CD14-positive monocyte (primary cell): ENCODE measurements at places on chromosomes 6 and 20.

- no peak for DNase-seq
Observed at GRCh38 chr20:54228841-54229240, 21.0 kb downstream of the PFDN4 start.

- no peak for DNase-seq
Observed at GRCh38 chr20:56614196-56614595, 14.9 kb upstream of the TFAP2C start.

DNA sequence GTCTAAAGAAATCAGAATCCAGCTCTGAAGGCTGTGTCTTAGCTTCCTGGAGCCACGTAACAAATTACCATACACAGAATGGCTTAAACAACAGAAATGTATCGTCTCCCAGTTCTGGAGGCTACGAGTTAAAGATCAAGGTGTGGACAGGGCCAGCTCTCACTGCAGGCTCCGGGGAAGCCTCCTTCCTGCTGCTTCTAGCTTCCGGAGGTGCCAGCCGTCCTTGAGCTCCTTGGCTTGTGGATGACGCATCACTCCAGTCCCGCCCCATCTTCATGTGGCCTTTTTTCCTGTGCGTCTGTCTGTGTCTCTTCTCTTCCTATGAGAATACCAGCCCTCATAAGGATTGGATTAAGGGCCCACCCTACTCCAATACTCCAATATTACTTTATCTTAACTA is 319.1 kb upstream of the QKI start:
- no peak for DNase-seq

DNA sequence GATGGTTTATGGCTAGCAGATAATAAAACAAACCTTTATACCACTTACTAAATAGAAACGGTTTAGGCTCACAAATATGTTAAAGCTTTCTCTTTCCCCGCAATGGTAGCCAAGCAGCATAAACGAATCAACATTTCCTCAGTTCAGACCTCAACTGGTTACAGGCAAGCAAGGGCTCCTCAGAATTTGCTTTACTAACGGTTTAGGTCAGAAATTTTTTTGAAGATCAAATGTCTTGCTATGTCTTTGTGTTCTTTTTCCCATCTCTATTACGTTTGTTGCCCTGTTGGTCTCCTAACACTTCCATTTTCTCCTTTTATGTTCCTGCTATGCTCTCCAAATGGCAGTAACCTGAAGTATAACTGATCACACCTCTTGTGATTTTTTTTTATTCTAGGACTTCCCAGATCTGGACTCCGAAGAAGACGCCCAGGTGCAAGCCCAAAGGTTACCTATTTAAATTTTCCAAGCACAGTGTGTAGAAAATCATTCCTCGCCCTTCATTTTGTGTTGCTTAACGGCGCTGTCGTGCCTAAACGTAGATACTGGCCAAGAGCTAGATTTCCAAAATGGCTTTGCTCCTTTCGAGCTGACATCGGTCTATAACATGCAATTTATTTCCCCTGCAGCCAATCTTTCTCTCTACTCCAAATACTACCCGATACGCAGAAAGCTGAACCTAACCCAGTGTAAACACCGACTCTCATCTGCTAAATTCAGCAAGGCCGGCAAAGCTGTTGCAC is 717 bp upstream of the ASF1A start:
- DNase-seq: peak; percentile 13

DNA sequence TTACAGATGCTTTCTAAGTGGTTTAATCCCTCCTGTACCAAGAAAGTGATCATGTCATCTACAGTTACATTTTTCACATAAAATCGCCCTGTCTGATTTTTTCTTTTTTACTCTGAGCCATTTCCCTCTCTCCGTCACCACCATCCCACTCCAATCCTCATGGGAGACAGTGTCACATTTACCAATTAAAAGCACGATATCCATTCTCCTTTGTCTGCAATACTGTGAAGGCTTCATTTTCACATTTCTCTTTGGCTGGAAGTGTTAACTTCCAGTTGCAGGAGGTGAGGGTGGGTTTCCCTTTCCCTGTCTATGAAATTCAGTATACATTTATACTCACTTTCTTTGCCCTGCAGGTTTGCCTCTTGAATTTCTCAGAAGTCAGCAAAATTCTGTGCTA is 372.7 kb upstream of the CNR1 start:
- DNase-seq: no peak

- DNase-seq: peak; percentile 73
Observed at GRCh38 chr20:4802527-4802926, 80.8 kb downstream of the PRND start.

GRCh38 chr6:24006254-24006653 is 119.8 kb upstream of the NRSN1 start:
- no peak for DNase-seq
